NCI-H1930 (cell line): ENCODE measurements at places on chromosomes 5 and 9.

- no peak for DNase-seq
Observed at GRCh38 chr5:124124711-124125229, 612.8 kb downstream of the CSNK1G3 start.

DNA sequence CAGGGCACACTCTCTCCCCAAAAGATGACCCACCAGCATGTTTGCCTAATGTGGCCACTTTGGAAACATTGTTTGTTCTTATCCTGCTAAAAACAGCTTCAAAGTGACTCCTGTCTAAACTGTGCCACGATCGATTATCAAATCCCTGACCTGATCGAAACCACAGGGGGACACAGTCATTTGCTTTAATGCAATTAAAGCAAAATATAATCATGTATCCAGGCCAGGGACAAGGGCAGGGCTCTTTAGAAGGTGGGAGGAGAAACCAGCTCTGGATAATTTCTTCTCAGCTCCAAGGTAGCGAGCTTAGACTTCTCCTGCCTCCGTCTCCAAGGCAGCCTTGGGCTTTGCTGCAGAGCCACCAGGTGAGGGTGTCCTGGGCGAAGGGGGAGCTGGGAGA, 95.0 kb upstream of the HAND1 start:
- no peak for DNase-seq

DNA sequence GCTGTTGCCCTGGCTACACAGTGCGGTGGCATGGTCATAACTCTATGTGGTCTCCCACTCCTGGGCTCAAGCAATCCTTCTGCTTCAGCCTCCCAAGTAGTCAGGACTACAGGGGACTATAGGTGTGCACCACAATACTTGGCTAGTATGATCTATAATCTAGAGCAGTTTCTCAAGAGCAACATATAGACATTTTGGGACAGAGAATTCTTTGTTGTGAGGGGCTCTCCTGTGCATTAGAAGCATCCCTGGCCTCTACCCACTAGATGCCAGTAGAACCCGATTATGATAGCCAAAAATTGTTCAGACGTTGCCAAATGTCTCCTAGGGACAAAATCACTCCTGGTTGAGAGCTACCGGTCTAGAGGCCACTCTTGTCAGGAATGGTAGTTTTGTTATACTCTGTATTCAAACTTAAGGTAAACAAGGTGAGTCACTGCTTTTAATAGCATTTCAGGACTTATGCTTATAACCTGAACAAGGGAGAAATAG, 7.2 kb downstream of the ANKHD1 start:
- no peak for DNase-seq

DNA sequence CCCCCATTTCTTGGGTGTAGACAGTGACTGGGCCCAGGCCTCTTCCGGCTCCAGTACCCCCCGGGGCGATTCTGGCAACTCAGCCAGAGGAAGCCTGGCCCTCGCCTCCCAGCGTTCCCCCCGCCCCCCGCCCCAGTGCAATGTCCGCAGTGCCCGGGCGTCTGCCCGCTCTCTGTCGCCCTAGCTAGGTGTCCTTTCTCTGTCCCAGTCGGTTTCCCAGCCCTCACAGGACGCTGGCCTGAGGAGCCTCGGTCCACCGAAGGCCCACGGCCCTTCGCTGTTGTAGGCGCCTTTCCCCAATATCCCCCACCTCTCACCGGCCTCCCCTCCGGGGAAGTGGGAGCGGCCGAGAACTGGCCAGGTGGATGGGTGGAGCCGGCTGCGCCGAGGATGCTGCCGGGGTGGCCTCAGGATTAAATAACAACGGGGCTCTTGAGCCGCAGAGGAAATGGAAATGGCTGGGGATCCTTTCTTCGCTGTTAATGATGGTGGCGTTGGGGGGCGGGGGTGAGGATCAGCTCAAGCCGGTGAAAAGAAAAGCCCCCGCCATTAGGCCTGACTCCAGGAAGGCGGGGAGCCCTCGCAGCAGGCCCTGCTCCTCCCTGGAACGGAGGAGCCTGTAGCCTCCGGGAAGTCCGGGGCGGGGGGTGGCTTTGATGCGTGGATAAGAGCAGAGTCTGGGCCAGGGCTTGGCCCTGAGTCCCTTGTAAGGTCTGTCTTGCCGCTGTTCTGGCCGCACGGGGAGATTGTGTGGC, 1.1 kb upstream of the SPRY4 start:
- peak; percentile 31 for DNase-seq
